Fibroblast of the aortic adventitia (primary cell): ENCODE measurements at places on chromosomes 2 and 18. TPM values are rescaled to one million over a fixed set of nuclear protein-coding genes. Genes with fewer than 3 reads are reported as not detected.

The MC2R gene
- total RNA-seq: not detected in 2 replicates

The C2orf69 gene
- total RNA-seq: 6.7 and 22.2 TPM in 2 replicates

The PPP1R1C gene
- total RNA-seq: 1.4 TPM in 1 of 2 replicates, not detected in the other

The CBLN2 gene
- total RNA-seq: 0.27 and 0.33 TPM in 2 replicates

The KCNK3 gene
- total RNA-seq: 2.3 TPM in 1 of 2 replicates, not detected in the other

The UGT1A6 gene
- 0.09 TPM in 1 of 2 replicates, not detected in the other for total RNA-seq

The GAREM1 gene
- total RNA-seq: 2.4 and 5.5 TPM in 2 replicates

The FLACC1 gene
- 1.2 and 3.6 TPM in 2 replicates for total RNA-seq

The INPP5D gene
- 0.54 and 0.98 TPM in 2 replicates for total RNA-seq

The SCG2 gene
- 0.63 and 3.4 TPM in 2 replicates for total RNA-seq

The TTN gene
- total RNA-seq: 0.16 and 5.5 TPM in 2 replicates

The VWA3B gene
- total RNA-seq: not detected in 2 replicates

The MYL1 gene
- not detected in 2 replicates for total RNA-seq

The ARID5A gene
- 7.8 and 8.3 TPM in 2 replicates for total RNA-seq

The FAHD2B gene
- 0.90 and 2.5 TPM in 2 replicates for total RNA-seq

The RESP18 gene
- not detected in 2 replicates for total RNA-seq

The ANTXR1 gene
- 31.5 and 61.5 TPM in 2 replicates for total RNA-seq

The SLC4A3 gene
- total RNA-seq: 2.5 and 14.7 TPM in 2 replicates

The FSHR gene
- not detected in 2 replicates for total RNA-seq

The RRM2 gene
- total RNA-seq: 3.3 and 91.4 TPM in 2 replicates

The TUBA3E gene
- total RNA-seq: not detected in 2 replicates

The BCL2 gene
- total RNA-seq: 4.2 and 13.2 TPM in 2 replicates

The RHBDD1 gene
- 19.5 and 45.0 TPM in 2 replicates for total RNA-seq

The ATOH8 gene
- 17.0 and 22.0 TPM in 2 replicates for total RNA-seq

The CCL20 gene
- total RNA-seq: not detected in 2 replicates

The KIAA1328 gene
- total RNA-seq: 9.6 and 13.6 TPM in 2 replicates

The SCN2A gene
- 16.7 and 18.5 TPM in 2 replicates for total RNA-seq

The WNT10A gene
- total RNA-seq: not detected in 2 replicates

The ANKAR gene
- total RNA-seq: 14.9 and 22.2 TPM in 2 replicates
